ENCODE measurements at places on chromosomes 16 and 17.
A peak's percentile ranks its signal among the peaks of the same experiment; 100 is the strongest.

DNA sequence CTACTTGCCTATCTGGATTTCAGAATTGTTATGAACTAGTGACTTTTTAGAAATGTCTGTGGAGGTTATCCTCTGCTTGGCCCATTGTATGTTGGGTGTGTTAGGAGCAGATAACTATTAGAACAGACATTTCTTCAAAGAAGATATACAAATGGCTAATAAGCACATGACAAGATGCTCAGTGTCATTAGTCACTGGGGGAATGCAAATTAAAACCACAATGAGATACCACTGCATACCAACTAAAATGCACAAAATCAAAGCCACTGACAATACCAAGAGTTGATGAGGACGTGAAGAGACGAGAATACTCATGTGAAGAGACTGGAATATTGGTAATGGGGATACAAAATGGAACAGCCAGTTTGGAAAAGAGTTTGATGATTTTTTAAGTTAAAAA, 39.2 kb downstream of the CEP112 start:
- DNase-seq: no peak

- no peak for DNase-seq
Measured at GRCh38 chr17:56176091-56176490, 22.8 kb downstream of the ANKFN1 start.

GRCh38 chr16:54094641-54095040, 191.9 kb downstream of the IRX3 start:
- DNase-seq: no peak

GRCh38 chr16:81633680-81634379, 145.3 kb upstream of the PLCG2 start:
- no peak for DNase-seq

DNA sequence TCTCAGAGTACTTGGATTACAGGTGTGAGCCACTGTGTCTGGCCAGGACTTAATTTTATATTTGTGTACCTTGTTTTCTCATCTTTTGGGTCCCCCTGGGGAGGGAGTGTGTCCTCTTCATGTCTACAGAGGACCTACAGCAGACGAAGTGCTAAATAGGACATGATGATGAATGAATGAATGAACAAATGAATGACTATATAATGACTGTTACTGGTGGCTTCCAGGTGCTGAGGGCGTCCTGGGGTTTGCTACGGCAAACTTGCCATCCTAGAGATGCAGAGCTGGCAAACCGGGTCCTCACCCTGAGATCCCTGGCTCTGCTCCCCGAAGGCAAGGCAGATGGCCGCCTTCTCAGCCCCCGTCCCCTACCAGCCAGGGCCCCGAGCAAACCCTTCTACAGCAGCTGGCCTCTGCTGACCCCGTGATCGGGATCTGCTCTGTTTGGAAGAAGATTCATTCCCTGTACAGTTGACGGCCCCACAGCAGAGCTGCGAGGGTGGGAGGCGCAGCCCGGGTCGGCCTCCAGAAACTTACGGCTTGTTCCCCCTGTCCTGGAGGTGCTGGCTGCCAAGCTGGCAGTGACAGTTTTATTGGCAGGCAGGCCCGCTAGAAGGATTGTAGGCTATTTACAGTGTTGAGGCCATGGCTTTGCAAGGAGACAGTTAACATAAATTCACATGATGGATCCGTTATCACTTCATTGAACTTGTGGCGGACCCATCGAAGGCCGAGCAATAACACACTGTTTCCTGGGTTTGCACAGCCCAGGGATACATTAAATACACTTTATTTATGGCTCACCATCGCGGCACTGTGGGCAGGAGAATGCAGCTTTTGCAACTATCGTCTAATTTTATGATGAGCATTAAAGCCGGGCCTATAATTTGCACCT, 197.7 kb upstream of the GSE1 start:
- no peak for DNase-seq

GRCh38 chr17:44749980-44750318, 8.8 kb upstream of the ADAM11 start:
- DNase-seq: no peak

GRCh38 chr17:37446027-37446426, 39.3 kb downstream of the TADA2A start:
- no peak for DNase-seq

DNA sequence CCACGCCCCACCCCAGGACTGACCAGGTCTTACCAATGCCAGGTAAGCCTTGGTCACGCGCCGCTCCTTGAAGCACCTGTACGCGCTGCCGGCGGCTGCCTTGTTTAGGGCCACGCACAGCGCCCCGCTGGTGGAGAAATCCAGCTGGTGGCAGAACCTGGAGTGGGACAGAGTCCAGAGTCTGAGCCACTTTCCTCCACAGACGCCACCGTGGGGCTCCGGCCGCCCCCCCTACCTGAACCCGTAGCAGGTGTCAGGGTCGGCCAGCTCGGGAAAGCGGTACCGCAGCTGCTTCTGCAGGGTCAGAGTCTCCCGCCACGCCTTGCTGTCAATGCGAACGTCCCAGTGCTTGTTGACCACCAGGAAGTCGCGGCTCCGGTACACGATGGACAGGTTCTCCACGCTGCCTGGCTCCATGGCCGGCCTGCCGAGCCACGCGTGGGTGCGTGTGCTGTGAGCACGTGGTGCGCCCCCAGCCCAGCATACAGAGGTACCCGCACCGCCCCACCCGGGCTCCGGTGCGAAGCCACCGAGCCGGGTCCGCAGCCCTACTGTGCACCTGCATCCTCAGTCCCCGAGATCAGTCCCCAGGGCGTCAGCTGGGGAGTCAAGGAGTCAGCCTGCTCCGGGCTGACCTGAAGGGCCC, 737 bp downstream of the RPUSD1 start:
- no peak for DNase-seq

DNA sequence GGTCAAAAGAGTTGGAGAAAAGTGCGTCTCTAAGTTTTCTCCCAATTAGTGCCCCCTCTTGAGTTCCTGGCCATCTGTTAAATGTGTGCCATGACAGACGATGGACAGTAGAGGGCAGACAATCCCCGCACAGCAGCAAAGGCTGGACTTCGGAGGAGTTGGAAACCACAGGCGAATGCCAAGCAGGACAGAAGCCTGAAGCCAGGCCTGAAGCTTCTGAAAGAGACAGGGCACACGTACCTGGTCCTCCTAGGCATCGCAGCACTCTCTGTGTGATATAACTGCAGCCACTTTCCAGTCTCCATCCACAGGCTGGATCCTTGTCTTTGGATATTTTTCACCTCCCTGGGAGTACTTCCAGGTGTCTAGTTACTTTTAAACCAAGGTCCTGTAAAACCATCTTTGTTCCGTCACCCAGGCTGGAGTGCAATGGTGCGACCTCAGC, 14.5 kb downstream of the C17orf100 start:
- DNase-seq: peak; percentile 36

Measured in brain pericyte (primary cell).